Activated CD8-positive, alpha-beta memory T cell treated with anti-CD3 and anti-CD28 coated beads, Interleukin-2, amount 50 U/mL, for 48 hours (primary cell): ENCODE measurements at places on chromosomes 3 and 15.
A peak's percentile ranks its signal among the peaks of the same experiment; 100 is the strongest.

GRCh38 chr3:73056014-73056844 lies 5.2 kb upstream of the EBLN2 start:
- DNase-seq = no peak

DNA sequence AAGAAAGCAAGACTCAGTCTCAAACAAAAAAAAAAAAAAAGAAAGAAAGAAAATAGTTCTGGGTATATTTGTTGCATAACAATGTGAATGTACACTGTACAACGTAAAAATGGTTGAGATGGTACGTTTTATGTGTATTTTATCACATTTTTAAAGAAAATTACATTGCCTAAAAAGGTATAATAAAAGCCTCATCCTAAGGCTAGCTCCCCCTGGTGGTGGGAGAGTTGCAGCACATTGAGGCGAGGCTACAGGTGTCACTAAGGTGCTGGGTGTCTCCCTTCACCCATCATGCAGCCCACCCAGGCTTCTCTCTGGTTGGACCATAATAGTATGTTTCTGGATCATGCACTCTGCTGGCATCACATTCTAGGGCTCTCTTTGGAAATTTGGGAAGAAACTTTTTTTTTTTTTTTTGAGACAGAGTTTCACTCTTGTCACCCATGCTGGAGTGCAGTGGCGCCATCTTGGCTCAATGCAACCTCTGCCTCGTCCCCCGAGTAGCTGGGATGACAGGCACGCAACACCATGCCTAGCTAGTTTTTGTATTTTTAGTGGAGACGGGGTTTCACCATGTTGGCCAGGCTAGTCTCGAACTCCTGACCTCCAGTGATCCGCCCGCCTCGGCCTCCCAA lies 12.4 kb upstream of the RAB11A start:
- peak; percentile 89 for DNase-seq

GRCh38 chr3:122295266-122296062 lies 29.6 kb upstream of the CSTA start:
- no peak for DNase-seq

DNA sequence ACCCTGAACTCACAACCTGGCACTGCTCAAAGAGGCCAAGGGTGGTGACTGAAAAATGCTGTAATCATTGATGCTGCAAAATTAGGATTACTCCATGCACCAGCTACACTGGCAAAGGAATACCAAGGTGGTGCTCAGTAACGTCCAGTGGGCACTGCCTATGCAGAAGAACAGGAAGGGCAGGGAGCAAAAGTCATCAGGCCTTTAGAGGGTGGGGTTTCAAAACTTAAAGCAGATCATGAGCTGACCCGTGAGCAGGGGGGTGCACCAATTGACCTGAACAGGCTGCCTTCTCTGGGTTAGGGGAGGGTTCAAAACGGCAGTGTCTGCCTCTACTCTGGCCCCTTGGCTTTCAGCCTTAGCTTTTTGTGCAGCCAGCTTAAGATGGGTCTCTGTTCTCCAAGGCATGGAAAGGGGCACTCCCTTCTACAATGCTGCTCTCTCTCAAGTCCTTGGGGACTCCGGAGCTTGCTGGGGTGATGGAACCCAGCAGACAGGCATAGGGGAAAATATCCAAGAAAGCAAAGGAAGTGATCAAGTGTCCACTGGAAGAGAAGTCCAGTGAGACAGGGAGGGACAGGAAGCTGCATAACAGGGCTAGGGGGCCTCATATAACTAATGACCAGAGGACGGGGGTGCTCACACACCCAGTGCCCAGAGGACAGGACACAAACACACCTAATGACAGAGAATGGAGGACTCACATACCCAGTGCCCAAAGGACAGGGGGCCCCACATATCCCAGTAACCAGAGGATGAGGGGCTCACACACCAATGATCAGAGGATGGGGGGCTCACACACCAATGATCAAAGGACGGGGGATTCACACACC lies 11.4 kb downstream of the RAB6B start:
- no peak for DNase-seq

DNA sequence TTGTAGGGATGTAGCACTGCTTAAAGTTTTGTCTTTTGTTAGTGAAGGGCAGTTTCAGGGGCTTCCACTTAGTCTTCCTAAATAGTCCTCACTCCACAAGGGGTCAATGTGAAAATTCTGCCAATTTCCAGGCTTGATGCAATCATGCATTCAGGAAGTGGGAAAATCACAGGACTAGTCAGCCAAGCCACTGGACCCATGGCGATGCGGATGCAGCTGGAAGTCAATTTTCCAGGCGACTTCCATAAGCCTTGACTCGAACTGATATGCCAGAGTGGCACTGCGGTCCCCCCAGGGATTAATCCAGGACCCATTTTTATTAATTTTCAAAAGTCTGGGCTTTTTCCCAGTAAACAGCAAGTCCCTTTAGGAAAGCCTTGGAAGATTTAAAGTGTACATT lies 26.1 kb downstream of the GBE1 start:
- no peak for DNase-seq

- no peak for DNase-seq
These were observed 34.2 kb downstream of the EEFSEC start for GRCh38 chr3:128187495-128187894.
